ENCODE measurements at places on chromosomes 3 and 15.

- DNase-seq, result no peak
Measured at GRCh38 chr15:48905847-48906246, 27.9 kb downstream of the EID1 start.

GRCh38 chr3:119356646-119357045, 62.5 kb downstream of the ARHGAP31 start:
- no peak for DNase-seq

GRCh38 chr3:188179006-188179966, 25.3 kb downstream of the LPP start:
- no peak for DNase-seq

DNA sequence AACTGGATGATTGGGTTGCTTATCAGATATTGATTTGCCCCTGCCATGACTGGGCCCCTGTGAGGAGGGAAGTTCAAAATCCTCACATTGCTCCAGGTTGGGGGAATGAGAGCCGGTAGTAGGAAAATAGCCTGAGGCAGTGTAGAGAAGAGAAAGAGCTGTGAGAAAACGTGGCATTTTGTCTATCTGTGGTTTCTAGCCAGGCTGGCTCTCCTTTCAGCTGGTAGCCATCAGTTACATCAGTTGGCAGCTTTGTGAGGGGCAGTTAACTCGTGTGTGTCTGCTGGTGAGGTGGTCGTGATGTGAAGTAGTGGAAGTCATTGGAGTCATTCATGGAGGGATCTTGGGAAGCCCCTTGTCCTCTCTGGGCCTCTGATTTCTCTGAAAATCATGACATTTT, 5.2 kb downstream of the ESYT3 start:
- no peak for DNase-seq

DNA sequence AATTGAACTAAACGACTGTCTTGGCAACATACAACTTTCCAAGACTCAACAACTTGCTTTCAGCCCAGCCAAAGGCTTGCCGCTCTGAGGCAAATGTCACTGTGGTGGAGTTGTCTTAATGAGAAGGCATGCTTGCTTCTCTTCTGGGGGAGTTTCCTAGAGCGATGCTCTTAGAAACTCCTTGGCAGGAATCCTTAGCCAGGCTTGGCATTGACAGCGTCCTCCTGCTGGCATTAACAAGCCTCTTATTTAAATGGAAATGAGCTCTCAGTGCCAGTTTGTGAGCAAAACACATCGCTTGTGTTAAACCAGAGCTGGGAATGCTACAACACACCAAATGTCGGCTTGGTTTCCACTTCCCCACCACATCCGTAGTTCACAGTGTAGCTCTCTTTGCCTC, 265.5 kb upstream of the TPRG1 start:
- DNase-seq, result no peak

- no peak for DNase-seq
Measured at GRCh38 chr3:139318431-139318816, 25.4 kb upstream of the MRPS22 start.

- DNase-seq, result no peak
Measured at GRCh38 chr15:92788196-92788595, 111.9 kb upstream of the CHD2 start.

GRCh38 chr3:194766845-194767244, 81.2 kb downstream of the FAM43A start:
- DNase-seq, result no peak

DNA sequence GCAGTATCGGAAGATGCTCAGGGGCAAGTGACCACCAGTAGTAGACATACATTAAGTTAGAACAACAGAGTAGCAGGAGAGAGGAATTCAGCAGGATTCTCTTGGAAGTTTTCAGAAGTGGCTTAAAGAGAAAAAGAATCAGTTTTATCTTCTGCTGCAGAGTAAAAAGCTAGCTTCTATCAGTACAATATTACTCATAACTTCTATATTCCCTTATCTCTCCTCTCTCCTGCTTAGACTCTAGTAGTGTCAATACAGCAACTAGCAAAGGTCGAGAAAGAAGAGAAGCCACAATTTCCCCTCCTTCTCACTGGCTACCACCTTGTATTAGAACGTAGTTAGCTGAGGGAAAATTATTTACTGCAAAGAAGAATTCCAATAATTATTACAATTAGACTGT, 539.7 kb downstream of the DIPK2A start:
- no peak for DNase-seq

All from activated CD8-positive, alpha-beta memory T cell treated with anti-CD3 and anti-CD28 coated beads for 48 hours (primary cell).